ACHN (cell line): ENCODE measurements at places on chromosomes 4 and X.
A peak's percentile ranks its signal among the peaks of the same experiment; 100 is the strongest.

- no peak for DNase-seq
Observed at GRCh38 chr4:140602714-140603113, 34.0 kb upstream of the UCP1 start.

DNA sequence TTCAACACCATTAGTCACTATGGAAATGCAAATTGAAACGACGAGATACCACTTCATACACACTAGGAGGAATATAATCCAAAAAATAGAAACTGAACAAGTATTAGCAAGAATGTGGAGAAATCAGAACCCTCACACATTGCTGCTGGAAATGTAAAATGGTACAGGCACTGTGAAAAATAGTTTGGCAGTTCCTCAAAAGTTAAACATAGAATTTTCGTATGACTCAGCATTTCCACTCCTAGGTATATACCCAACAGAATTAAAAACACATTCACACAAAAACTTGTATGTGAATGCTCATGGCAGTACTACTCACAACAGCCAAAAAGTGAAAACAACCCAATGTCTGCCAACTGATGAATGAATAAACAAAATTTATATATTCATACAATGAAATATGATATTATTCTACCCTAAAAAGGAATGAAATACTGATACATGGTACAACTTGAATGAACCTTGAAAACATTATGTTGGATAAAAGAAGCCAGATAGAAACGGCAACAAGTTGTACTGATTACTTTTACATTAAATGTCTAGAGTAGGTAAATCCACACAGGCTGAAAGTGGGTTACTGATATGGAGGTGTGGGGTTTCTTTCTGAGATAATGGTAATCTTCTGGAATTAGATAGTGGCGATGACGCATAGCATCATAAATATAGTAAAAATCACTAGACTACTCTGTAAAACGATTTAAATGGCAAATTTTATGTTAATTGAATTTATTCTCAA, 22.3 kb downstream of the TEC start:
- DNase-seq = no peak

DNA sequence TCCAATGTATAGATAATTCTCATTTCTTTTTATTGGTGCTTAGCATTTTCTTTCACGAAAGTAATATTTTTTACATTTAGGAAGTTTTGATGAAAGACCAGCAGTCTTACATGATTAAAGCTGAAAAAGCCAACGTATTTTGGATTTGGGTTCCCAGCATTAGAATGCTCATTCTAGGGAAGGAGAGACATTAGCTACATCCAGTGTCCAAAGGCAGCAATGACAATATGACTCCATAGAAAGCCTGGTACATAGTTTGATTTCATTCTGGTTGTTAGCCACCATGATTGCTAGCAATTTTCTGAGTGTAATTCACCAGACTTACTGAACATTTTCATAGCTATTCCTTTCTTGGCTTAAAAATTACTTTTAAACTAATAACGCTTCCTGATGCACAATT, 1397.5 kb downstream of the PCDH7 start:
- DNase-seq = peak; percentile 5

DNA sequence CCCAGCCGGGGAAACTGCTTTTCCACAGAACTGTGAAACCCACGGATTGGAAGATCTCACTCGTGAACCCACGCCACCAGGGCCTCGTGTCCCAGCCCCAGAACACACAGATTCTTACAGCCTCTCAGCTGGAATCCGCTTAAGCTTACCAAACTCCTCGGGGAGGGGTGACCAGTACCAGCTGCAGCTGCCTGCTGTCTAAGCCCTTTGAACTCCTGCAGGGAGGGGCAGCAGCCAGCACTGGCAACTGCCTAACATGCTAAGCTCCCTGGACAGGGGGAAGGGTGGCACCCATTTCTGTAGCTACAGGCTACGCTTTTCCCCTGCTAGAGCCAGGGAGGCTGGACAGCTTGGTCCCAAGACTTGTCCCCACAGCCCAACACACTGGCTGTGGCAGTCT, 38.4 kb downstream of the TBL1X start:
- no peak for DNase-seq

DNA sequence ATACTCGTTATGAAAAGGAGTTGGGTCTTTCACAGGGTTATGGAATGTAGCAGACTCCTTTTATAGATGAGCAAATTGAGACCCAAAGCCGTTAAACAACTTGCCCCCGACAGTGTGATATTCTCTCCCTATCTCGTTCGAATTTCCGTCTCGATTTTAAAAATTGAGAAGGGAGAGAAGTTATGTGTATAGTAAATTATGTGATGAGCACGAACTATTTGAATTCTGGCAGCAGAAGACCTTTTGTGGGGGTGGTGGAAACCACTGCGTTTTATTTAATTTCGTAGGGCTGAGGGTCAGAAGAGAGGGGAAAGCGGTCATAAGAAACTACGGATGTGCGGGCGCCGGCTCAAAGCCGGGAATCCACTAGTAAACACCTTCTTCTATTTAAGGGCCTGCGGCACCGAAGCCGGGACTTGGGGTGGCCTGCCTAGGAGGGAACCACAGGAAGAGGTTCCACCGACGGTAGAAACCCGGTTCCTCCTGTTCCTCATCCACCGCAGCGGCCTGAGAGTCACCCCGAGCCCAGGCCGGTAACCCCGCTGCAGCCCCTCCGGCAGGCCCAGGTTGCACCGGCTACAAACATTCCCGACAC, 1.5 kb upstream of the DDX3X start:
- DNase-seq = no peak

- DNase-seq = no peak
Observed at GRCh38 chr4:118410138-118410537, 57.3 kb upstream of the PRSS12 start.

DNA sequence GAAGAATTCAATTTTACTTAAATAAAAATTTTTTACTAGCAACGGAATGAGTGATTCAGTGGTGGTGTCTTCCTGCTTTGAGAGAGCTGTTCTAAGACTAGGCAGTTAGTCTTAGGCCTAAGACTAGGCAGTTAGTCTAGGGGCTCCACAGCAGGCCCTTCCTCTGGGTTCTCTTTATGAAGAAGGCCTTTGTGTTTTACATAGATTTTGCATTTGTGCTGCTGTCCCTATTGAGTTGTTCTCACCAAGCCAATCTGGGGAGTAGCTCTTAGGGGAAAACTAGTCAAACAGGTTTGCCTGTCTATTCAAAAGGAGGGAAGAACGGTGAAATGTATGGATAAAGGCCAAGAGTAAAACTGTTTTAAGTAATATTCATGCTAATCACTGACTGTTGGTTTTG, 7.6 kb downstream of the UGT8 start:
- no peak for DNase-seq

- DNase-seq = no peak
Observed at GRCh38 chrX:134885336-134886001, 105.3 kb upstream of the SMIM10 start.

DNA sequence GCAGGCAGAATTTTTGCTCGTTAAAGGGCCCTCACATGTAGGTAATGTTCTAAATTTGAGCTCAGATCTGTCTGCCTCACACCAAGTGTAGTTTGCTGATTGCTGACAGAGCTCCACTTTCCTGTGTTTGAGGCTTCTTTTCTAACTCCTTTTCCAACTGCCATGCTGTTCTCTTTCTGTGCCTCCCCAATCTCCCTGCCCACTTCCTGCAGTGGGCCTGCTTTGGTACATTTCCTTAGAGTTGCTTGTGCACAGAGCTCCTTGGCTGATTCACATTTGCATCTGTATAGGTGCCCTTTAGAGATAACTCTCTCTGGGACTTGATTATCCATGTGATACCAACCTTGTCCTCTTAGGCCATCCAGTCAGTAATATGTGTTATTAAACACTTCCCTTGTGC, 4.5 kb downstream of the MED28 start:
- DNase-seq = no peak

DNA sequence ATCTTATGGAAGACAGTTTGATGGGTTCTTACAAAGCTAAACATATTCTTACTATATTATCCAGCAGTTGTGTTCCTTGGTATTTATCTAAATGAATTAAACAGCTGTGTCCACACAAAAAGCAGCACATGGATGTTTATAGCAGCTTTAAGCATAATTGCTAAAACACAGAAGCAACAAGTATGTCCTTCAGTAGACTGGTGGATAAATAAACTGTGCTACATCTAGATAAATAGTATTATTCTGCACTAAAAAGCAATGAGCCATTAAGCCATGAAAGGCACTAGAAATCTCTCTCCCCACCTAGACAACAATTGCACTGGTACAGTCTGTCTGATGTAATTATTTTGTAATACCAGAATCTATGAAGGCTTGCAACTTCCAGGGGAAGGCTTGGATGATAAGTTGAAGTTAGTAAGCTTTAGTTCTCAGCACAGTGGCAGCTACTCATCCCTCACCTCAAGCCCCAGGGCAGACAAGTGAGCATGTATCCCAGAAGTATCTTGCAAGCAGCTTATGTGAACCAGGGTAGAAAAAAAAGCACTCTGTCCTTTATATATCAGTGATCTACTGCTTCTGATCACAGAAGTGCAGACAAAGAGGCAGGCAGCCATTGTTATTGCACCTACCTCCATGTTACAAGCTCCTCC, 36.9 kb downstream of the WDR17 start:
- DNase-seq = no peak

DNA sequence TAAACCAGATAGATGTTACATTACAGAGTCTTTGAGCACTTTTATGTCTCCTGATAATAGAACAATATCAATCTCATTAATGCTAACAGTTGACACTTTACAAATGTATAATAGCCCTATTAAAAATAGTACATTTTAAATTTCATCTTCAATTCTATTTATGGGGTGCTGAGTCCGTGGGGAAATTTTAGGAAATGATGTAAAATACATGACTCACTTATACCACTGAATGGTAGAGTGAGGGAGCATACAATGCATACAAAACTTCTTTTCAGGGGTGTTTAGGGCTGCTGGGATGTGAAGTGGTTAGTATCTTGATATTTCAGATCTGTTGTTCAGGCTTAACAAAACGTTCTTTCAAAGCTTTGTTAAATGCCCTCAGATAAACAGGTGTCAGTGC, 696.2 kb downstream of the TRAM1L1 start:
- DNase-seq = no peak

DNA sequence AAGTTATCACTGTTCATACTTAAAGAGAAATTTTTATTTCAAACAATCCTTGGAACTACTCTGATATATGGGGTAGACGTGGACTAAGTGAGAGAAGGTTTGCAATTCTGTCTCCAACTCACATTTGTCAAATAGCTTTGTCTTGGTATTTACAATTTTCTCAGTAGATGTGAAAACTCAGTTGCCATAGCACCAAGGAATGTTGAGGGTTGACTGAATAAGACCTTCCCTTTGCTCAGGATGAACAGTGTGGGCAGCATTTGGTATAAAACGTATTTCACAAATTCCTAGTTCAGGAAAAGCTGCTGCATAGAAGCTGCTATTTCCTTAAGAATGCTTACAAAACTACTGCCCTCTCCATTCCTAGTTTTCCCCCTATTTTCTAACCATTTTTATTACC, 399.5 kb downstream of the NKX6-1 start:
- no peak for DNase-seq

DNA sequence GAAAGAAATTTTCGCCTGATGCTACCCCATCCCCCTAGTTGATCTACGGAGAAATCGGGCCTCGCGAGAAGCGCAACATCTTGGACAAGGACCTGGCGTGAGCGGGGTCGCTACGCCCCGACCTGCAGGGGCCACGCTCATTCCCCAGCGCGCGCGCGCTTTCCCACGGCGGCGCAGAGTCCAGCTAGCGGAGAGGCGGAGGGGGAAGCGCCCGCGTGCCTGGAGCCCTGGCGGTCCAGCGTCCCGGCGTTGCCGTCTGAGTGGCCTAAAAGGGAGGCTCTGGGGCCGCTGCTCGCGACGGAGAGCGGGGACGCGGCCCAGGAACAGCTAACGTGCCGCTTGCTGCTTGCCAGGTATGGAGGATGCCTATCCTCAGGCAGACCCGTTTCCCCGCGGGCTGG, 6.0 kb upstream of the SOX3 start:
- DNase-seq = no peak

DNA sequence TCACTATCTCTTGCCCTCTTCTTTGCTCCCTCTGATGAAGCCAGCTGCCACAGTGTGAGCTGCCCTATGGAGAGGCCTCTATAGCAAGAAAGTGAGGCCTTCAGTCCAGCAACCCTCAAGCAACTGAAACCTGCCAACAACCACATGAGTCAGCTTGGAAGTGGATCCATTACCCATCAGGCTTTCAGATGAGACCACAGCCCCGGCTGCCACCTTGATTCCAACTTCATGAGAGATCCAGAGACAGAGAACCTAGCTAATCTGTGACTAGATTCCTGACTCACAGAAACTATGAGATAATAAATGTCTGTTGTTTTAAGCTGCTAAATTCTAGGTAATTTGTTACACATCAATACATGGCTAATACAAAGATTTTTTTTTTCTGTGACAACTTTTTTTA, 20.4 kb upstream of the WAS start:
- no peak for DNase-seq

DNA sequence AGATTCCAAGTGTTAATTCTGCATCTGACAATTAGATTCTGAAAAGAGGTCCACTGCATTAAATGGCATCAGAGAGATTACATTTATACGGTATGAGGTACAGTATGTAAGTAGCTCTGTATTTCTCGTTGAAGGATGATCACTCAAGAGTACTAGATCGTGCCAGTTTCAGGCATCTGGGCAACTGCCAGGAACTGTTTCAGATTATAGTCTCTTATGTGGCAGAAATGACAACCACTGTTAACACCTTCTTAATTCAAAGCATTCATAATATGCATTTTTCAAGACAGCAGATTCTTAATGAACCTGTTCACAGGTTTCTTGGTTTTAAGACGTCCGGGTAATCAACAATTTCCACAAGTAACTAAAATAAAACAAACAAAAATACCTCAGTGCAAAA, 1.6 kb downstream of the ANKRD50 start:
- peak; percentile 12 for DNase-seq

DNA sequence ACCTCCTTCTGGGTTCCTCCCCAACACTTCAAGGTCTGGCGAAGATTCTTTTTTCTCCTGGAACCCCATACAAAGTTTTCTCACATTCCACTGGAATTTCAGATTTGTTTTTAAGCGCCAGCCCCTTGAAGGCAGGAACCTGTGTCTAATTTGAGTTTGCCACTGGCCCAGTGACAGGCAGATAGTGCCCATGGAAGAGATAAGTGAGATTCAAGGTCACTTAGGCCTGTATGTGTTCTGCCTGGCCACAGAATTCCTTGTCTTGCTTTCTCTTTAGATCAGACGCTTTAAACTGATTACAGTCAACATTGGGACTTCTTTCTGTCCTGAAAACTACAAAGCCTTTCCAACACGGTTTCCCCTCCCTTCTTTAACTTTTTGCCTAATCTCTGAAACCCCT, 11.2 kb downstream of the ATOH1 start:
- no peak for DNase-seq

- DNase-seq = no peak
Observed at GRCh38 chrX:39462835-39463234, 634.9 kb downstream of the BCOR start.

GRCh38 chr4:116952530-116953136, 132.7 kb downstream of the TRAM1L1 start:
- no peak for DNase-seq

GRCh38 chrX:95919605-95920004, 765.0 kb upstream of the DIAPH2 start:
- no peak for DNase-seq

- DNase-seq = no peak
Observed at GRCh38 chr4:48015678-48016077, 803 bp downstream of the CNGA1 start.
